ENCODE measurements at places on chromosomes 13 and 19. TPM values are rescaled to one million over a fixed set of nuclear protein-coding genes. Genes with fewer than 3 reads are reported as not detected.

ZNF439 gene
- 4.4 TPM for polyA plus RNA-seq

SYNGR4 gene
- not detected for polyA plus RNA-seq

DNA sequence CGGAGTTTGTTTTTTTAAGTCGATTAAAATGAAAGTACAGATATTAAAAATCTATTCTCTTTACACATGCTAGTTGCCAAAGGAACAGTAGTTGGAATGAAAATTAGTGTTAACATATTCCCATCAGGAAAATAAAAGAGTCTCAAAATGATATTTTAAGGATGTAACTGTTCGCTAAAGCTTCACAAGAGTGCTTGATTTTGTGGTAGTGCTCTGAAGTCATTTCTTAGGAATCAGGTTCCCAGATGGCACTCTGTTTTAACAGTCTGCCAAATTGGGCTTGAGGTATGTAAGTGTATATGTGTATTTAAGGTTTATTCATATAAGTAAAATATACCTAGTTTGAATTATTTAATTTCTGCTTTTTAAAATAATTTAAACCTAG lies 128.8 kb downstream of the LMO7 start:
- no peak for DNase-seq

PEAK3 gene
- polyA plus RNA-seq: 0.05 TPM

- DNase-seq: no peak
Measured at GRCh38 chr19:56942756-56943155, 102.2 kb upstream of the PEG3 start.

DNA sequence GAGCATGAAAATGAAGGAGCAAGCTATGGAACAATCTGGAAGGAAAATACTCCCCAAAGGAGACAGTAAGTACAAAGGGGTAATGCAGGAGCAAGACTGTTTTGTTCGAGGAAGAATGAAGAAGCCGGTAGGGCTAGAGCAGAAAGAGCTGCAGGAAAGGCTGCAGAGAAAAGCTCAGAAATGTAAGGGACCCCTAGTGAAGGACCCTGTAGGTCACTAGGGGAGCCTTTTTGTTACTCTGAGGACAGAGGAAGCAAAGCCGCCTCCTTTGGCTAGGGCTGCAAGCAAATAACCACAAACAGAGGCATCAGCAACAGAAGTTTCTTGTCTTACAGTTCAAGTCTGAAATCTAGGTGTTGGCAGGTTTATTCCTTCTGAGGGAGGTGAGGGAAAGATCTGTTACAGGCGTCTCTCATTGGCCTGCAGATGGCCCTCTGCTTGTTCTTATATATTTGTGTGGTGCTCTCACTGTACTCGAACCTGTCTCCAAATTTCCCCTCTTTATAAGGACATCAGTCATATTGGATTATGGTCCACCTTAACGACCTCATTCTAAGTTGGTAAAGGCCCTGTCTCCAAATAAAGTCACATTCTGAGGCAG lies 362.3 kb downstream of the COG6 start:
- DNase-seq: no peak

CDC37 gene
- polyA plus RNA-seq: 133 TPM

DNA sequence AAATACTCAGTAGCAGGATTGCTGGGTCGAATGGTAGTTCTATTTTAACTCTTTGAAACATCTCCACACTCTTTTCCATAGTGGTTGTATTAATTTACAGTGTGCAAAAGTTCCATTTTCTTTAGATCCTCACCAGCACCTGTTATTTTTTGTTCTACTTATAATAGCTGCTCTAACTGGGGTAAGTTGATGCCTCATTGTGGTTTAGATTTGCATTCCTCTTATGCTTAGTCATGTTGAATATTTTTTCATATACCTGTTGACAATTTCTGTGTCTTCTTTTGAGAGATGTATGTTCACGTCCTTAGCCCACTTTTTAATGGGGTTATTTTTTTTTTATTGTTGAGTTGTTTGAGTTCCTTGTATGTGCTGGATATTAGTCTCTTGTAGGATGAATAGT lies 144.6 kb downstream of the NBEA start:
- no peak for DNase-seq

TRIM28 gene
- 322 TPM for polyA plus RNA-seq

GRCh38 chr19:41363371-41363752 lies 587 bp downstream of the B9D2 start:
- DNase-seq: no peak

- no peak for DNase-seq
Measured at GRCh38 chr13:105972811-105973590, 562.5 kb downstream of the EFNB2 start.

CFAP97D2 gene
- not detected for polyA plus RNA-seq

- DNase-seq: no peak
Measured at GRCh38 chr13:83221813-83222241, 660.4 kb downstream of the SLITRK1 start.

ZNF578 gene
- 2.4 TPM for polyA plus RNA-seq

Measured in forelimb muscle (tissue), 1 donor.